ENCODE measurements at places on chromosomes 2 and 18. TPM values are rescaled to one million over a fixed set of nuclear protein-coding genes. Genes with fewer than 3 reads are reported as not detected.

SH3RF3 gene
- 5.2 TPM for total RNA-seq

- no peak overlapping the region for H3K4me3 ChIP-seq
- H3K4me1 ChIP-seq, result peaks cover 7% of the 10 kb centered on the region
- DNase-seq, result no peak
- H3K36me3 ChIP-seq, result no peaks in the 10 kb centered on the region
Observed at GRCh38 chr18:59062643-59063006, 77.1 kb upstream of the SEC11C start.

SCN3A gene
- 0.11 TPM for total RNA-seq

KCNK3 gene
- not detected for total RNA-seq

- H3K27ac ChIP-seq, result no peak overlapping the region
- no peaks in the 10 kb centered on the region for H3K4me1 ChIP-seq
- H3K27me3 ChIP-seq, result no peaks in the 10 kb centered on the region
- DNase-seq, result no peak
- H3K4me3 ChIP-seq, result no peak overlapping the region
Observed at GRCh38 chr18:13308369-13308768, 89.8 kb downstream of the LDLRAD4 start.

DNA sequence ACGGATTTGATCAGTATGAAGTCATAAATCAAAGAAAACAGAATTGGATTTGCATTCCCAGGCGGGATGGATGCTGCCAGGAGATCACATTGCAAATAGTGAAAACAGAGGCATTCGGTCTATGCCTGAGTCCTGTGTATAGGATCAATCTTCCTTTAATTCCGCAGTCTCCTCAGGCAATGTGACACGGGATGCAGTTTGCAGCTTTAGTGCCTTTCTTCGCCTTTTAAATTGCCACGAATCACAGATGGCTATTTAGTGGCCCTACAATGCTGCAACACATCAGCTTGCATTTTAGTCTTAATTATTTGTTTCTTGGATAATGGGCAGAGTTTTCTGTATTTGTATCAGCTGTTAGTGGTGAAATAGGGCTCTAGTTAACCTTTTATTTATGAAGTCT is 6.8 kb downstream of the ADCYAP1 start:
- no peak overlapping the region for H3K4me3 ChIP-seq
- DNase-seq, result no peak
- H3K27ac ChIP-seq, result no peak overlapping the region
- no peaks in the 10 kb centered on the region for H3K4me1 ChIP-seq

DNA sequence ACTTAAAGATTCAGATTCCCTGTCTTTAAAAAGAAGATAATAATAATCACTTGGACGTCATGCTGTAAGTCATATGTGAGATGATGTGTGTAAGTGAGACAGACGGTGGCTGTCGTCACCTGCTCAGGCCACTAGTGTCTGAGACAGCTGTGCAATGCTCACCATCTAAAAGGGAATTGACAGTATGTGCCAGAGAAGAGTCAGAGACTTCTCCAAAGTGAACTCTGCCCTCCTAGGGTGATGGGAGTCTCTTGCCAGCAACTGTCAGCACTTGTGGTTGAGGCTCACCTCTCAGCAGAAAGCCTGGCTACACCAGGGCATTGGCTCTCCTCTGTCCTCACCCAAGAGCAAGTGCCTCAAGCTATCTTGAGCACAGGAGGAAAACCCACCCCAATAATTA is 131.6 kb upstream of the DNAJC10 start:
- H3K27ac ChIP-seq, result no peak overlapping the region
- peaks cover 30% of the 10 kb centered on the region for H3K4me1 ChIP-seq
- no peaks in the 10 kb centered on the region for H3K27me3 ChIP-seq
- no peaks in the 10 kb centered on the region for H3K36me3 ChIP-seq
- DNase-seq, result no peak
- no peak overlapping the region for H3K4me3 ChIP-seq

SNTG2 gene
- total RNA-seq, result not detected

GRCh38 chr2:237256887-237257286 is 157.1 kb downstream of the COL6A3 start:
- peak overlapping the region; percentile 91 for H3K27ac ChIP-seq
- H3K27me3 ChIP-seq, result no peaks in the 10 kb centered on the region
- H3K4me3 ChIP-seq, result no peak overlapping the region

UGT1A10 gene
- total RNA-seq, result not detected

DNA sequence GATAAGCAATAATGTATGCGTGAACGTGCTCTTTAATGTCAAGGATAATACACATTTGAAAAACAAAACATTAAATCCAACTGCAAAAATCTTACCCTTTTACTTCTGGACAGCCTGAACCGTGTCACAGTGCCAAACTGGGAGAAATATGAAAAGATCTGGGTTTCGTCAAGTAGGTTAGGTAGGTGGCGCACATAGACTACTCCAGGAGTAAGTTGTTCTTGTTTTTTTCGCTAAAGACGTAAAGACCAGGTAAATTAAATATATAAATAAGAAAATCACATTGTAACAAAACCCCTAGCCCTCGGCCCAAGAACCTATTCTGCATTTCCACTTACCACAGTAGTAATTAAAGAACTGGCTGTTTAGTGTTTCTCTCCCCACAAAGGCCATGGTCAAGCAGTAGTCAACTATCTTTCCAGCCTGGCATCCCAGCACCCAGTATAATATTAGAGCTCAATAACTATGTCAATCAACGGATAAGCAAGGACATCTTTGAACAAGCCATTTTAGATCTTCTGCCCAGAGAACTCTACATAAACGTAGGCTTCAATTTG is 1.1 kb downstream of the NIFK start:
- peaks cover 28% of the 10 kb centered on the region for H3K36me3 ChIP-seq
- H3K4me3 ChIP-seq, result peak overlapping the region; percentile 96
- peaks cover 8% of the 10 kb centered on the region for H3K4me1 ChIP-seq

DNA sequence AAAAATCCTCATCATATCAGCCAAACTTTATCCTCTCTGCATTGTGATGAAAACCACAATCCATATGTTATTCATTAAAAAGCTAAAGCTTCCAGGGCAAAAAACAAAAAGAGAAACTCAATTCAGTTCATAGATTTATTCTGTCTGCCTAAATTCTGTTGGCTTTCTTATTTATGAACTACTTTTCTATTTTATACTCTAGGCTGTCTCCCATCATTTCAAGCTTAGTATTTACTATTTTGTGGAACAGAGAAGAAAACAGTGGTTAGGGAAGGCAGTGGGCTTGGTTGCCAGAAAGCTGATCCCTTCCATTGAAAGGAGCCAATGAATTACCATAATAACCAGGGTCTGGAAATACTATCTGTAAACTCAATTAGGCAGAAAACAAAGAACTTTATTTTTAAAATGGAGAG is 71.8 kb downstream of the RAPH1 start:
- peak overlapping the region; percentile 25 for H3K4me3 ChIP-seq
- DNase-seq, result peak; percentile 50
- H3K27ac ChIP-seq, result peak overlapping the region; percentile 54
- peaks cover 36% of the 10 kb centered on the region for H3K4me1 ChIP-seq

DNA sequence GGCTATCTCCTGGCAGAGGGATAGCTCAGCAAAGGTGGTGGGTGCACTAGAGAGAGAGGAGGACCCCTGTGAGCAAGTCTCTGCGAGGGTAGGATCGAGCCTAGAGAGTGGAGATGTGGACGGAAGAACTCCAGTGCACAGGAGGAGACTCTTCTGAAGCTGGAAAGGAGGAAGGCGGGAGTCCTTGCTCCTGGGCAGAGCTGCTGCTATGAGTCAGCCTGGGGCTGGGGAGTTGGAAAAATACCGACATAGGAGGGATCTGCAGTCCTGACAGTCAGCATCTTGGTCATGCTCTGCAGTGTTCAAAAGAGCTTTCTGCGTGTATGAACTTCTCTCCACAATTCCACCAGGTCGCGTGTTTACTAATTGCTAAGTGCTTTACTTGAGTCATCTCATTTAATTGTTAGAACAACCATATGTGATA is 233.8 kb downstream of the LDLRAD4 start:
- peaks cover 7% of the 10 kb centered on the region for H3K4me1 ChIP-seq
- no peak overlapping the region for H3K4me3 ChIP-seq
- no peaks in the 10 kb centered on the region for H3K27me3 ChIP-seq
- no peak overlapping the region for H3K27ac ChIP-seq
- peak; percentile 88 for DNase-seq
- H3K36me3 ChIP-seq, result no peaks in the 10 kb centered on the region

DNA sequence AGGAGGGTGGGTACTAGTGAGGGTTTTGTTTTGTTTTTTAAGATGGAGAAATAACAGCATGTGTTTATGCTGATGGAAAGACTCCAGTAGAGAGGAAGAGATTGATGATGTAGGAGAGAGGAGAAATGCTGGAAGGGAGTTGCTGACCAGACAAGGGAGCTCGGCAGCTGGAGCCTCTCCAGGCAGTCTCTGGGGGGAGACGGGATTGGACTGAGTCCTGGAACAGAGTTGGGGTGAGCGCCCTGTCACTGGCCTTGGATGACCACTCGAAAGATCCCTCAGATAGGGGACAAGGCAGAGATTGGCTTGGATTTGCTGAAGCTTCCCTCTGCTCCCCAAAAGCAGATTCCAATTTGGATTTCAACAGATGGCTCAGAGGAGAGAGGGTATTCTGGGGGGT is 197.7 kb downstream of the NAPG start:
- no peak overlapping the region for H3K4me3 ChIP-seq
- DNase-seq, result no peak
- H3K27me3 ChIP-seq, result no peaks in the 10 kb centered on the region
- no peaks in the 10 kb centered on the region for H3K4me1 ChIP-seq

DNA sequence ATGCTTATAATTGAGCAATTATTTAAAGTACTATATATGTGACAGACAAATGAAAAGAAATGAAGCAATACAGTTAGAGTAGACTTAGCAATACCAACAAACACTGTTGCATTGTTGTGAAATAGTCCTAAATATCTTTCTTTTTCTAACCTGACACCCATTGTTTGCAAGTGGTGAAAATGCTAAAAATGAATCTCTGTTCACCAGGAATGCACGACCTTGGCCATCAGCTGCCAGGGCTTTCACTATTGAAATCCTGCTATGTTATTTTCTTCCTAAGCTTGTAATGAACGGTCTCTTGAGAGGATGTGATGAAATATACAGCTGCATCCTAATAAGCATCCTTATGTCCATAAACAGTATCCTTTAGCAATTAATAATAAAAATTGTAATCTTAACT is 136.2 kb upstream of the MGAT5 start:
- no peaks in the 10 kb centered on the region for H3K36me3 ChIP-seq
- no peak overlapping the region for H3K27ac ChIP-seq
- H3K4me1 ChIP-seq, result peaks cover 11% of the 10 kb centered on the region
- peaks cover 14% of the 10 kb centered on the region for H3K27me3 ChIP-seq
- no peak overlapping the region for H3K4me3 ChIP-seq
- no peak for DNase-seq

DNA sequence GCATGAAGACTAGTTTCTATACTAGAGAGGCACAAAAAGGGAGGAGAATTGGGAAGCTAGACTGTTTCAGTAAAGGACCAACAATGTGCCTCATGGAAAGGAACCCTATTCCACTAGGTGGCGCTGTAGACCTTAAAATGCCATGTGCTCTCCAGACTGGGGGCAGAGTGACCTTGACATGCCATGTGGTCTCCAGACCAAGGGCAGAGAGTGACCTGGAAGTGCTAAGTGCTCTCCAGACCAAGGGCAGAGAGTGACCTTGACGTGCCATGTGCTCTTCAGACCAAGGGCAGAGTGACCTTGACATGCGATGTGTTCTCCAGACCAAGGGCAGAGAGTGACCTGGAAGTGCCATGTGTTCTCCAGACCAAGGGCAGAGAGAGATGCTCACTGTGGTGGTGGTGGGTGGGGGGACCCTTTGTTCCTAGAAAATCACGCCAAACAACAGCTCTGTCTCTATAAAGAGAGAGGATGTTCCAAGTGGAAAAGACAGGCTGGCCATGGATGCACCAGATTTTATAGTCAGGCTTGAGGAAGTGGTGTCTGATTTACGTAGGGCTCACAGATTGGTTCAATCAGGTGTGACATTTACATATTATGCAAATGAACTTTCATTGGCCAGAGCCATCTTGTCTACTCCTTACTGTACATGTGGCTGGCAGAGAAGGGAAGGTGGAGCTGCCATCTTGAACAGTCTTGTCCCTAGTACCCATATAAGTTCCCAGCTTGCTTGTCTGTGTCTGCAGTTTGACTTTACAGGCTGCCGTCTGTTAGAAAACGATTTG is 344.0 kb upstream of the DDX18 start:
- H3K27me3 ChIP-seq, result no peaks in the 10 kb centered on the region
- no peaks in the 10 kb centered on the region for H3K4me1 ChIP-seq
- peak; percentile 32 for DNase-seq
- no peaks in the 10 kb centered on the region for H3K36me3 ChIP-seq

UGT1A4 gene
- total RNA-seq, result not detected

DNA sequence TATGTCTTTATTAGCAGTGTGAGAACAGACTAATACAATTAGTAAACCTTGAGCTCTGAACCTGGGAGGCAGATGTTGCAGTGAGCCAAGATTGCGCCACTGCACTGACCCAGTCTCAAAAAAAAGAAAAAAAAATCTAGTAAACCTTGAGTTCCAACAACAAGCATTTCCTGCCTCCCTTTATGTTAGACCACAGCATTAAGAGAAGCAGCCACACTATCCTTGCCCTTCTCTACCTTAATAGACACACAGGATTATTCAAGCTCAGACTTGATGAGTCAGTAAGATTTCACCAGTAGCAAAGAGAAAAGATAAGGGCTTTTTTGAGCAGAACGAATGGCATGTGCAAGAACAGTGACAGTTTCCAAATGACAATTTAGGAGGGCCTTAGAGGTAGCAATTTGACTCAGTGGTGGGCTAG is 18.0 kb upstream of the GLS start:
- no peak overlapping the region for H3K4me3 ChIP-seq
- no peaks in the 10 kb centered on the region for H3K27me3 ChIP-seq
- no peaks in the 10 kb centered on the region for H3K36me3 ChIP-seq
- peak overlapping the region; percentile 82 for H3K27ac ChIP-seq
- H3K4me1 ChIP-seq, result peaks cover 88% of the 10 kb centered on the region

GRCh38 chr18:23105030-23105429 is 30.3 kb upstream of the CABLES1 start:
- no peak for DNase-seq
- H3K36me3 ChIP-seq, result no peaks in the 10 kb centered on the region
- no peak overlapping the region for H3K4me3 ChIP-seq
- H3K4me1 ChIP-seq, result peaks cover 29% of the 10 kb centered on the region
- H3K27me3 ChIP-seq, result no peaks in the 10 kb centered on the region

GRCh38 chr2:222672068-222672401 is 577 bp downstream of the MOGAT1 start:
- peaks cover 12% of the 10 kb centered on the region for H3K27me3 ChIP-seq
- peak overlapping the region; percentile 69 for H3K4me3 ChIP-seq
- no peak for DNase-seq
- no peaks in the 10 kb centered on the region for H3K4me1 ChIP-seq
